Kidney glomerular epithelial cell (primary cell): ENCODE measurements at places on chromosomes 16 and 17.

- no peak for DNase-seq
Measured at GRCh38 chr17:80803451-80804428, 187.9 kb upstream of the CHMP6 start.

DNA sequence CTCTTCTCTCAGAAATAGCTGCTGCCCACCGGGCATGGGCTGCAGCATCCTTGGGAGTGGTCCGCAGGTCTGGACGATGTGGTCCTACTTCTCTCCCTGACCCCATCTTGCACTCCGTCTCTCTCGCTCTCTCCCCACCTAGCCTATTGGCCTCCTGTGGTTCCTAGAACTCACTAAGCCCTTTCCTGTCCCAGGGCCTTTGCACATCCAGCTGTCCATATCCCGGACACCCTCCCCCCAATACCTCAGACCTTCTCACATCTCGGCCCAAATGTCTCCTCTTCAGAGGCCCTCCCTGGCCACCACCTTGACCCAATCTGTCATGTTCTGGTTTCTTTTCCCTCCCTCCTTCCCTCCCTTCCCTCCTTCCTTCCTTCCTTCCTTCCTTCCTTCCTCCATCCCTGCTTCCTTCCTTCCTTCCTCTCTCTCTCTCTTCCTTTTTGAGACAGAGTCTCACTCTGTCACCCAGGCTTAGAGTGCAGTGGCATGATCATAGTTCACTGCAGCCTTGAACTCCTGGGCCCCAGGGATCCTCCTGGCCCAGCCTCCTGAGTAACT is 4.5 kb downstream of the SLC4A1 start:
- no peak for DNase-seq

- DNase-seq = no peak
Measured at GRCh38 chr17:1939981-1940809, 84.9 kb downstream of the RTN4RL1 start.

DNA sequence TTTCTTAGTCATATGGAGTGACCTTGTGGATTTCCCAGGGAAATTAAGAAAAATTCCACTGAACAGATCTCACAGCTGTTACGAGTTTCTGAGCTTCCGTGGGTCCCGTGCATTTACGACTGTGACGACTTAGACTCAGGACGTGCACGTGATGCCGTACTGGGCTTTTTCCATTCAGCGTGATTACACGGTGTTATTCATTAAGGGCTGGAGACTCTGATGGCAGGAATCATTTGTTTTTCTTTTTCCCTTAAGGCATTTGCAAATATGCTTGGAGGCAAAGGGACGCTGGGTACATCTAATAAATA is 57.2 kb downstream of the TBC1D16 start:
- DNase-seq = no peak
